ENCODE measurements at places on chromosomes 4 and X.

- no peak for DNase-seq
Observed at GRCh38 chr4:158786121-158786601, 17.3 kb downstream of the FNIP2 start.

DNA sequence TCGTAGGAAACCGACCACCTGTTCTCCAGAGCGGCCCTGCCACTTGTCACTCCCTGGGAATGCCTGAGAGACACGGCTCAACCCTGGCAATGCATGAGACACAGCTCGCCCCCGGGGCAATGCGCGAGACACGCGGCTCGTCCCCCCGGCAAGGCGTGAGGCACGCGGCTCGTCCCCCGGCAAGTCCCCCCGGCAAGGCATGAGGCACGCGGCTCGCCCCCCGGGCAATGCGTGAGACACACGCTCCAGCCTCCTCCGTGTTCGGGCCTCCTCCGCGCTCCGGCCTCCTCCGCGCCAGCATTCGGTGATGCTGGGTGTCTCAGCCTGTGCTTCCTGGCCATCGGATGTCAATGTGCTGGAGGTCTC lies 27.5 kb upstream of the CPLX1 start:
- DNase-seq: no peak

DNA sequence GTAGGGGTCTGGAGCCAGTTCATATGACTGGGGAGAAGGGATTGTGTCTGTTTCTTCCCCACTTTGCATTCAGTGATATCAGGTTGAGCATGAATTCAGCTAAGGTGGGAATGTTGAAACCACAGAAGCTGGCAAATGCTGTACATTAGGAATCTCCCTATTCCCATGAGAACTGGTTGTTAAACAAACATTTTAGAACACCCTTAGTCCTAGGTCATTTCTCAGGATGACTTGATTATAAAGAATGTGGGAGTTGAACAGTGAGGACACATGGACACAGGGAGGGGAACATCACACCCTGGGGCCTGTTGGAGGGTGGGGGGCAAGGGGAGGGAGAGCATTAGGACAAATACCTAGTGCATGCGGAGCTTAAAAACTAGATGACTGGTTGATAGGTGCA lies 62.6 kb upstream of the LIMCH1 start:
- DNase-seq: no peak

DNA sequence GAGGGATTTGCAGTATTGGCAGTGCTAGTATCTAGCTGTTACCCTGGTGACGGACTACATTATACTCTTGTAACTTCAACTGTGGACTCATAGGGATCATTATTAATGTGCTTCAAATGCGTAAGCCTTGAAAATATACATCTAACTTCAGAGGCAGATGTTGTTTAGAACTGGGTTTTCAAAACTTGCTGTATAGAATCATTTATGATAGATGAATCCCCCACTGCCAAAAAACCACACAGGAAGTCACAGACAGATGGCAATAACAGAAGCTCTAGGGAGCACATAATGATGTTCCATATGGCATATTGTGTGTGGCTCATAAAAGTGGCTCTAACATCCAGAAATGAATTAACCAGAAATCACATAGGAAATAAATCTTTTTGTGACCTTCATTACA lies 62.3 kb upstream of the RELL1 start:
- peak; percentile 72 for DNase-seq

GRCh38 chrX:11446336-11446735 lies 153.1 kb downstream of the AMELX start:
- DNase-seq: no peak

DNA sequence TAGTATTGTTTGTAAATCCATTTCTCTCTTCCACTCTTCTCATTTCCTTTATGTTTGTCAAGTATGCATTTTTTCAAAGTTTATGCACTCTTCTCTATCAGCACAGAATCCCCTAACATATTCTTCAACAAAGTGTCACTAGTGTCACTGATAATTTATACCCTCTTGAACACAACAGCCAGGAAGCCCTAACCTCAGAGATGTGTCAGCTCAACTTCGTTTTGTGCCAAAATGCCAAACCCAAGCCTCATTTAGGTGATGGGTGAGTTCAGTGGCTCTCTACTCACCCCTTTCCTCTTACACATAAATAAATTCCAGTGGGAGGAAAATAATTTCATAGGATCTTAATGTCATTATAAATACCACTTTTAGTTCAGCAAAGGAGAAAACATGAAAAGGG lies 22.4 kb upstream of the P2RY10 start:
- DNase-seq: no peak

DNA sequence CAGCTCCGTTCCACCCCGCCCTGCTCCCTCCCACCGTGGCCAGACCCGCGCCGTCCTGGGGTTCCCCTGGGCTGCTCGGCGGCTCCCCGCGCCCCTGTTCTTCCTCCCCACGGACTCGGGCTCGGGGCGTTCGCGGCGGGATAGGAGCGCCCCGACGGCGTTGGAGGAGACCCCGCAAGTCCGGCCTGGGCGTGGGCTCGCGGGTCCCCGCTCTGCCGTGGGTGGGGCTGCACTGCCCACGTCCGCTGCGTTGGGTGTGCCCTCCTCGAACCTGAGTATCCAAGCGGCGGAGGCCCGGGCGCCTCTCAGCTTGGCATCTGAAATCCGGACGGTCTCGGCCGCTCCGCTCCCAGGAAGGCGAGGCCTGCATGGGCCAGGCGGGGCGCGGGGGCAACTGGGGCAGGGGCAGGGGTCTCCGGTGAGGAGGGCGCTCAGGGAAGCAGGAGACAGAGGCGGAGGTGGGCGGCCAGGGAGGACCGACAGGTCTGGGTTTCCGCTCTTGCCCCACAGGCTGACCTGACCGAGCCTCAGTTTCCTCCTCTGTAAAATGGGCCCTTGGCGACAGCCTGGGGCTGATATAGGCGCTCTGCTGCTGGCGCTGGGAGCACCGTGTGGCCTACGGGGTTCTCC lies 12.0 kb upstream of the NAT8L start:
- no peak for DNase-seq

DNA sequence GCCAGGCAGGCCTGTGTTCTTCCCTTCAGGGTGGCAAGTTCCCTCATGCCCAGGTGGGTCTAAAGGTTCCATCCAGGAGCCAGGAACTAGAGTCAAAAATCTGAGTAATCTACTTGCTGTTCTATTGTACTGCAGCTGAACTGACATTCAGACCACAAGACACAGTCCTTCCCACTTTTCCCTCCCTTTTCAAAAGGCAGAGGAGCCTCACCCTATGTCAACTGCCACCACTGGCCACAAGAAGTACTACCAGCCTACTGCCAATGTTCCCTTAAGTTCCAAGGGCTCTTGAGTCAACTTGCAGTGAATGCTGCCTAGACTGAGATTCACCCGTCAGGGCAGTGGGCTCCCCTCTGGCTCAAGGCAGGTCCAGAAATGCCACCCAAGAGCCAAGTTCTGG lies 133.5 kb downstream of the FAM47B start:
- no peak for DNase-seq

DNA sequence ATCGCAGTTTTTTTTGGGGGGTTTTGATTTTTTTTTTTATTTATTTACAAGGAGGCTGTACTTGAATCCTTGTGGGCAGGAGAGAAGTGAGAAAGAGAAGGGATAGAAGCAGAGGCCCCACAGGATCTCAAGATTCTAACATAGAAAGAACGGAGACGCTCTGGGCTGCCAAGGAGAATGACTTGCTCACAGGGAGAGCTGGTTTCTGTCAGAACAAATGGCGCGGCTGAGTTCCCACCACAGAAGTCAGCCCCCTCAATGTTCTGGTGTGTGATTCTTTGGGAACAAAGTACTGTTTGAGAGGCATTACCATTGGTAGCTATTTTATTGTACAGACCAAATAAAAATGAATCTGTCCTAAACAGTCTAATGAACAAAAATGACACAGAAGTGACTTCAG lies 80.6 kb downstream of the ATXN3L start:
- DNase-seq: no peak

GRCh38 chr4:7223541-7223940 lies 31.2 kb downstream of the SORCS2 start:
- no peak for DNase-seq

GRCh38 chrX:48165241-48165640 lies 31.4 kb downstream of the SSX5 start:
- DNase-seq: no peak

DNA sequence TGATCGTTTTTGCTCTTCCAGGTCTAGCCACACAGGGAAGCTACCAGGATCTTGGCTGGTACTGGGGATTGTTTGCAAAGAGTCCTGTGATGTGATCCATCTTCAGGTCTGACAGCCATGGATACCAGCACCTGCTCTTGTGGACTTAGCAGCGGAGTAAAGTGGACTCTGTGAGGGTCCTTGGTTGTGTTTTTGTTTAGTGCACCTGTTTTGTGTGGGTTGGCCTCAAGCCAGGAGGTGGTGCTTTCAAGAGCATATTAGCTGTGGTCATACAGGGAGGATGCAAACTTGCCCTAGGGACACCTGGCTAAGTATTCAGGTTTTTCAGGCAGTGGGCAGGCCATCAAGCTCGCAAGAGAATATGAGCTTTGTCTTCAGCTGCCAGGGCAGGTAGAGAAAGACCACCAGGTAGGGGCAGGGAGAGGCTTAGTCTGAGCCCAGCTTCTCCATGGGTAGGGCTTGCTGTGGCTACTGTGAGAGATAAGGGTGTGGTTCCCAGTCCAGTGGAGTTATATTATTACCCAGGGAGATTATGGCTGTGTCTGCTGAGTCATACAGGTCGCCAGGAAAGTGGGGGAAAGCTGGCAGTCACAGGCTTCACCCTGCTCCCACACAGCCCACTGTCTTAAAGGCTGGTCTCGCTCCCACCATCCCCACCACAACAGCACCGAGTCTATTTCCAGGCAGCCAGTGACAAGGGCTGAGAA lies 293.7 kb downstream of the PCDH18 start:
- peak; percentile 61 for DNase-seq

- DNase-seq: no peak
Observed at GRCh38 chr4:69832326-69833030, 27.5 kb downstream of the SULT1E1 start.

- no peak for DNase-seq
Observed at GRCh38 chrX:1591863-1592469, 562 bp downstream of the AKAP17A start.

- DNase-seq: no peak
Observed at GRCh38 chr4:169993531-169993930, 32.7 kb downstream of the MFAP3L start.

DNA sequence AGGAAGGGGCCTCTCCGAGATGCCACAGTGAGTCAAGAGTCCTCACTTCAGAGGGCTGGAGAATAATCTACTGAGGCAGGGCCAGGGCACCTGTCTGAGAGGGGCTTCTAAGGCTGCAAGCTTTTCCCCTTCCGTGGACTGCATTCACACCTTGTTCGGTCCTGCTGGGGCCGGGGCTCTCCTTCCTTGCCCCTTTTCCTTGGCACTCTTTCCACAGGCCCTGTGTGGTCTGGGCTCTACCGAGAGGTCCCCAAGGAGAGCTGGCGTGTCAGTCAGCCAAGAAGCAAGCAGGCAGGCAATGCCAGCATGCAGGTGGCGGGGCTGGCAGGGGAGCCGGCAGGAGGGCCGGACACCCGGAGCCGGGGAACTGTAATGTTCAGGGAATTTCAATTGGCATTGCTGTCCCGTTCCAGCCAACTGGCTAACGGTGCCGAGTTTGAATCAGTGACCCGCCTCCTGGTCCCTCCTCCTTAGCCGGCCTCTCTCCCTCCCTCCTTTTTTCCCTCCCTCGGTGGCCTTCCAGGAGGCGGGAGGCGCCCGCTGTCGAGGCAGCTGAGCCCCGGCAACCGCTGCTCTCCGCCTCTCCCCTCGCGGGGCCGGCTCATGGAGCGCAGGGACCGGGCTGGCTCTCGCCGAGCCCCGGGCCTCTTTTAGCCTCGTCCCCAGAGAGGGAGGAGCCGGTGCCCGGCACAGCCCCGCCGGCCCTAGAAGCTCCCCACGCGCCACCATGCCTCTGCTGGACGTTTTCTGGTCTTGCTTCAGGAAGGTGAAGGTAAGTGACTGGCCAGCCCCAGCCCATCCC lies at the start of gene STARD8:
Gene STARD8, plus strand, starts transcription at position 511 of the 802 bp plus-strand sequence. Its CDS starts 217 bp downstream, at position 728.
- no peak for DNase-seq

DNA sequence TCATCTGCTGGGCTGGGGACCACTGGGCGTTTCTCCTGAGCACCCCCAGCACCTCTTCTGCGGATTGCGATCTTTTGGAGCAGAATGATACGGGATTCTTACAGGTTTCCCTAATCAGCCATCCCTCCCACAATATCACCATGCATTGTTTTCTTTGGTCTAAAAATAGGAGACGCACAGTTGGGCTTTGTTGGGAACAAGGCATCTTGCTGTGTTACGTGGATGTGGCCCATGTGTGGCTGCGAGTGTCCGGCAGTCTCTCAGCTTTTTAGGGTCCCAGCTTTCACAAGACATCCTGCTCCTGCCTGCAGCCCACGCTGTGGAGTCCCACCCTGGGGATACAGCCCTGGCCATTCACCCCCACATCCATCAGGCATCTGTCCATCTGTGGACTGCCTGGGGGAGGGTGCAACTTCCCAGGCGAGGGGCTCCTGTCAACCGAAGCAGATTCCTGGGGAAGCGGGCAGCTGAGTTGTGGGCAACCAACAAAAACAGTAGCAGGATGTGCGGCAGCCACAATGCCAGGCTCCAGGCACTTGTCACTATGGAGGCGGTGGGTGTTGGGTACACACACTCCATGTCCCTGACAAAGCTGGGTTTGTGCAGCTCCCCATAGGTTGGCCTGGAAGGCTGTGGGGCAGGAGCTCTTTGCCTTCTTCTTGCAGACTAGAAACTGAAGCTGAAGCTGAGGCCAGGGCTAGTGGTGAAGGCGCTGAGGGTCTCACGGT lies 185.5 kb upstream of the PSAPL1 start:
- DNase-seq: no peak

DNA sequence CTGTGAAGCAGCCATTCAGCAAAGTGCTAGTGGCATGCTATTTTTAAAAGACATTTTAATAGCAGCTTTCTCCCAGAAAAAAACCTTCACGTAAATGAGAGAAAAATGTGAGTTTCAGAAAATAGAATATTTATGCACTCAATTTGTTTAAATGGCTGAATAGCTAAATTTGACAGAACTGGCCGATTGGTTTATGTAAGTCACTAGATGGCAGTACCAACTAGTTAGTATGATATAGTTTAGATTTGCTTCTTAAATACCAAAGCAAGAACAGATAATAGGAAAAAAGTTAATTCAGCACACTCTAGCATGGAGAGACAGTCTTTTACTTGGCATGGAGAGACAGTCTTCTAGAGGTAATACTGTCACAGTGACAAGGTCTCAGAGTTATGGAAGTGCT lies 250.1 kb downstream of the SNCA start:
- peak; percentile 3 for DNase-seq

DNA sequence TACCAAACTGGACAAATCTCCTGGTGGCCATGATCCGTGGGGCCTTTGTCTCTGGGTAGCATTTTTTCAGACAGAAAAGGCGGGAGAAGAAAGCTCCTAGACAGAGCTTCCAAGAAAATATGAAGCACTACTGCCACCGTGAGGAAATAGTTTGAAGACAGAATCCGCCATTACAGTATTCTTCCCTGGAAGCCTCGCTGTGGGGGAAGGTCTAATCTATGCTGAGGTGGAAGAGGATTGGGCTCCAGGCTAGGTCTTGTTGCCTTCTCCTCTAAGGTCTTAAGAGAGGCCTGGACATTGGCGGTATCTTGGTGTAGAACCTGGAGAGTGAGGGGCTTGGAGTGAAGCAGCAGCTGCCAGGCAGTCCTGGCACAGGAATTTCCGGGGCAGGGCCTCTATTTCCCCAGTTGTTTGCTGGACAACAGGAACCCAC lies 218.9 kb downstream of the OR13H1 start:
- peak; percentile 45 for DNase-seq

- no peak for DNase-seq
Observed at GRCh38 chrX:118215346-118215745, 98.7 kb upstream of the KLHL13 start.

- DNase-seq: no peak
Observed at GRCh38 chr4:119027811-119028210, 107.8 kb upstream of the MYOZ2 start.

Measured in NCI-H2081 (cell line).